ENCODE measurements at places on chromosomes 1 and 21.

DNA sequence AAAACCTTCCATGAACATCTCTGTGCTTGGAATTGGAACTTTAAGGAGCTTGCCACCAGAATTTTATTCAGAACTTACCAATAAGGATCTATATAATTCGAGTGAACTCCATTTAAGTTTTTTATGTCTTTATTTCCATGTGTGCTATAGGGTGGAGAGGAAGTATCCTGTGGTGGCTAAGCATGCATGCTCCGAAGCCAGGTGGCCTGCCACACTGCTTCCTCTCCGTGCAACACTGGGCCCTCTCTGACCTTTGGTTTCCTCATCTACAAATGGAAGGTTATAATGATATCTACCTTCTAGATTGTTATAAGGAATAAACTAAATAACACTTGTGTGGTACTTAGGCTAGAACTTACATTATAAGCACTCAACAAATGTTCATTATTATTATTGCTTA lies 382.1 kb downstream of the PTPRC start:
- DNase-seq: no peak

- no peak for DNase-seq
These were observed at the start of gene COL16A1 for GRCh38 chr1:31703431-31704270. TSS of gene COL16A1 (minus strand) at chr1:31704017. CDS start at chr1:31702193, 1,824 bp downstream.

DNA sequence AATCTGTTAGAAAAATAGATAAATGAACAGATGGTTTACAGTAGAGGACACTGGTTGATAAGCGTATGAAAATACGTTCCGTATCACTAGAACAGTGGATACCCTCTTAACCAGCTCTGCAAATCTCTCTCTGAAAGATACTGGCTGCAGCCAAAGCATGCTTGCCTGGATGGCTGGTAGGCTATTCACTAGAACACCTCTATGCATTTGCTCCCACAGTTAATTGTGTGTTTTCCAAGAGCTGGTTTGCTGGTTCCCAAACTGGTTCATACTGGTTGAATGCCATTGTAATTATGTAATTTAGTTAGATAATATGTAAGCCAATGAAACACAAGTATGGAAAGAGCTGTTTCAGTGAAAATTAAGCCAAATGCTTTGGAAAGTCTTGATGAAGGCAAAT lies 126.6 kb downstream of the C1orf21 start:
- DNase-seq: no peak

GRCh38 chr1:211320980-211321379 lies 5.7 kb upstream of the TRAF5 start:
- DNase-seq: no peak

DNA sequence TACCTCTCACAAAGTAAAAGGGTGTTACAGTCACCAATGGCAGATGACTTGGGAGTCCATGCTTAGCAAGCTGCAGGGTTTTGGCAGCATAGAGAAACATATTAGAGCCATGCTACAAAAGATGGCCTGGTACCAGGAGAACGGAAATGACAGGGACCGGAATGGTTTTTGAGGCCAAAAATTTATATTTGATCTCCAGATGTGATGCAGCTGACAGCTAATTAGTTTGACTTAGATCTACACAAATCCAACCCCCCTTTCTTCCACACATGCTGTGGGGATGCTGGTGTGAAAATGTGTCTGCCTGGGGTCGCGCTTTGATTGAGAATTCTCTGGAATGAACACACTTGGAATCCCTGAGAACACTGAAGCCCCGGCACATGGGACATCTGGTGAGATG lies 26.5 kb downstream of the SYF2 start:
- DNase-seq: no peak

GRCh38 chr1:174040387-174040786 lies 18.2 kb upstream of the RC3H1 start:
- DNase-seq: peak; percentile 57

All from HTR-8/SVneo (cell line).